ENCODE measurements at places on chromosomes 1 and 21.

GRCh38 chr1:212651521-212651920, 43.0 kb downstream of the ATF3 start:
- no peak for DNase-seq

- DNase-seq: no peak
Observed at GRCh38 chr1:82813386-82813785, 1012.7 kb downstream of the ADGRL2 start.

GRCh38 chr1:226604560-226605317, 56.2 kb downstream of the STUM start:
- DNase-seq: no peak

DNA sequence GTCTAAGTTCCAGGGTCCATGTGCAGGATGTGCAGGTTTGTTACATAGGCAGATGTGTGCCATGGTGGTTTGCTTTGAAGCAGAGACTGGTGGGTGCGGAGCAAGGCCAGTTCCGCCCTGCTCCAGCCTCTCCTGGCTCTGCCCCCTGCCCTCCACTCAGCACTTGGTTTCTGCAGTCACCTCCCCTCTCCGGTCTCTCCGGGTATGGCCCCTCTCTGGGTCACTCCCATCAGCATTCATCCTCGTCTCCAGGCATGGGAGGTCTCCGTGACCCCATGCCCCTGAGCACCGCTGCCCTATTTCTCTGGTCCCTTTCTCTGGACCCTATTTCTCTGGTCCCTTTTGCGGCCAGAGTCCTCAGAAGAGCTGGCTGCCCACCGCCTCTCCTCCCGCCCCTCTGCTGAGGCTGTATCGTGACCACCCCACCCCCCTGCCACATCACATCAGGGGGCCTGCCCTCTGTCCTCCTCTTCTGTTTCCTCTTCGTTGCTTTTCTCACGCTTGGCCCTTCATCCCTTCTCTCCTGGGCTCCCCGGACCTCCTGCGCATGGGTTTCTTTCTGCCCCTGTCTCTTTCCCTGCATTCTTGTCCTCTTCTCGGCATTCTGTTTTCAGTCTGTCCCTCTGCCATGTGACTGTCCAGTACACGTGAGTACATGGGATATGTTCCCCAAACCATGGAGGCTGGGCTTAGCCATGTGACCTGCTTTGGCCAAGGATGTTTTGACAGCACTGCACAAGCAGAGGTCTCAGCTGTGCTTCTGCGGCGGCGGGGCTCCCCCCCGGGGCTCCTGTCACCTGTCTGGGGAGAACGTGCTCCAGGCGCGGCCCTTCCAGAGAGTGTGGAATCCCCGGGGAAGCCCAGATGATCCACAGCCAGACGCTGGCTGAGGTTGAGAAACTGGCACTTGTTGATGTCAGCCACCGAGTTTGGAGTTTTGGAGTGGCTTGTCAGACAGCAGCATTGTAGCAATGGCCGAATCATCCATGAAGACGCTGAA, 54.4 kb upstream of the C1orf174 start:
- no peak for DNase-seq

- DNase-seq: no peak
Observed at GRCh38 chr1:203196371-203196770, 9.9 kb upstream of the CHI3L1 start.

DNA sequence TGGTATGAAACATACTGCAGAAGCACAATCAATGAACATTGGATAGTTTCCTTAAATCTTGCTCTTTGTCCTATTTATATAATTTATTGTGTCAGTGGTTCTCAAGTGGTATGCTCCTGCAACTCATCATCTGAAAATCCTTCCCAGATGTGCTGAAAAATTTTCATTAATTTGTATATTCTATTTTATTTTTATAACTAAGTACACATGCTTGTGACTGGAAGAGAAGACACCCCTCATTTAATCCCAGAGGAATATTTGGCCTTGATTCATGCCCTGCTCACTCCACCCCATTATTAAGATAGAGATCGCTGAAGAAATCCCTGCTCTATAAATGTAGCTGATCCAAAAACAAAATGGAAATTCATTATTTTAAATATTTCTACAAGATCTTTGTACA, 870.5 kb upstream of the CXADR start:
- DNase-seq: no peak

GRCh38 chr21:42362700-42363099, 3.6 kb downstream of the TFF1 start:
- DNase-seq: no peak

DNA sequence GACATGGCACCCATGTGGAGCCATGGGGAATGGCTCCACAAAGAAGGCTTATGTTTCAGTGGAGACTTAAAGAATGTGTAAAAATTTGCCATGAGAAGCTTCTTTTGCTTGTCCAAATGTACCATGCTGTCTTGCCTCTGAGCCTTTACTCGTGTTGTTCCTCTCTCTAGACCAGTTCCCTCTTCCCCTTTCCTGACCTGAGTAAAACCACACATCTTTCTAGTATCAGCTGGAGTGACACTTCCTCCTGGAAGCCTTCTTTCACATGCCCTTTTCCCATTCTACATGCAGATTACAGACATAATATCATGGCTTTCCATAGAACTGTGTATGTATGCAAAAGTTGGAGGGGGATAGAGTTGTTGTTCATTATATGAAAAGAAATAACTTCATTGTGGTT, 13.6 kb upstream of the GPX7 start:
- DNase-seq: no peak

DNA sequence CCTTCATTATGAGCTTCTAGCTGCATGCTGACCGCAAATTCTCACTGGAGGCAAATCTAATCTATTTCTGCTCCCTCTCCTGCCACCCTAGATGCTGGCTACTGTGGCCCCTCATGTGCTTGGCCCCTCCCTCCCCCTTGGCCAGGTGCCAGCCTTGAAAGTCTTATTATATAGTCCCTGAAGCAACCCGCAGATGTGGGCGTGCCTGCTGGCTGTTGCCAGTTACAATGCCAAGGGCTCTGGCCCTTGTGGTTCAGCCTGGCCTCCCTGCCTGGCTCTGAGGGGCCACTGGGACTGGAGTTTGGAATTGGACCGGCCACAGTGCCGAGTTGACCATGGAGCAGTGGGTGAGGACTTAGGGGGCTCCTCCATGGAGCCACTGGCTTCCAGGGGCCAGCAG, 78.9 kb upstream of the ACTRT2 start:
- DNase-seq: no peak

GRCh38 chr1:47460456-47460855, 22.6 kb downstream of the FOXD2 start:
- DNase-seq: no peak

DNA sequence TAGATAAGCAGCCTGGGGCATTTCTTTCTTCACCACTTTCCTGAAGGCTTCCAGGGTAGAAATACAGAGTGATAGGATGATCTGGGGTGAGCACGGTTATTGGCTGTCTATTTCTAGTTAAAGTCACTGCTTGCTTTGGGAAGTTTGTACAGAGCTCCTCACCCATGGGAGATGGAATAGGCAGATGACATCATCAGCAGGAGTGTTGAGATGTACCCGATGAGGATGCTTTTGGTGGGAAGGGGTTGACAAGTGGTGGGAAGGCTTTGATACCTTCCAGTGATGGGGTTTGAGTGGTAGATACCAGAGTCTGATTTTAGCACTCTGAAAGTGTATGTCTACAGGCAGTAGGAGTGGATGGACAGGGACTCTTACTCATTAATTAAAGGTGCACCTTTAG, 112.6 kb downstream of the BRINP2 start:
- DNase-seq: no peak

DNA sequence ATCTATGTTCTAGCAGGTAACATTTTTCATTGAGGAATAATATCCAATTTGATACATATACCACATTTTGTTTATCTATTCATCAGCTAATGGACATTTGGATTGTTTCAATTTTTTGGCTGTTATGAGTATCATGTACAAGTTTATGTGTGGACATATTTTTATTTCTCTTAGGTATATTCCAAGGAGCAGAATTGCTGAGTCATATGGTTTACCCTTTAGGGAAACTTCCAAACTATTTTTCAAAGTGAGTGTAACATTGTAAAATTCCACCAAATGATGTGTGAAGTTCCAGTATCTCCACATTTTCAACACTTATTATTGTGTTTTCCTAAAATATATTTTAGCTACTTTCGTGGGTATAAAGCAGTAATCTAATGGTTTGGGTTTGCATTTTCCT, 1789.9 kb downstream of the MRPL39 start:
- DNase-seq: no peak

DNA sequence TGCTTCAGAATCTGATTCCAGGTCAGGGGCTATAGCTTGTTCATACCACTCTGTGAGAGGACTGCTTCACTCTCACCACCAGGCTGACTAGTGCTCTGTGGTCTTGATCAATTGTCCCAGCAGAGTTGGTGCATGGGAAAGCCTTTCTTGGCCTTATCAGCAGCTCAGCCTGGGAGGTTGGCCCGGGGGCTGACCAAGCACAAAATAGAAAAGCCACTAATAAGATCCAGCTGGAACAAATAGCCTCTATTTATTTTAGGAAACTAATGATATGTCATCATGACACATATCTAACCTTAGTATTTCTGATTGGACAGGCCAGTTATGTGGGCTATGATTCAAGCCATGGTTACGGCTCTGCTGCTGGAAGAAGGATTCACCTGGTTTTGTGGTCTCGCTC, 134.2 kb downstream of the GDAP2 start:
- DNase-seq: no peak

DNA sequence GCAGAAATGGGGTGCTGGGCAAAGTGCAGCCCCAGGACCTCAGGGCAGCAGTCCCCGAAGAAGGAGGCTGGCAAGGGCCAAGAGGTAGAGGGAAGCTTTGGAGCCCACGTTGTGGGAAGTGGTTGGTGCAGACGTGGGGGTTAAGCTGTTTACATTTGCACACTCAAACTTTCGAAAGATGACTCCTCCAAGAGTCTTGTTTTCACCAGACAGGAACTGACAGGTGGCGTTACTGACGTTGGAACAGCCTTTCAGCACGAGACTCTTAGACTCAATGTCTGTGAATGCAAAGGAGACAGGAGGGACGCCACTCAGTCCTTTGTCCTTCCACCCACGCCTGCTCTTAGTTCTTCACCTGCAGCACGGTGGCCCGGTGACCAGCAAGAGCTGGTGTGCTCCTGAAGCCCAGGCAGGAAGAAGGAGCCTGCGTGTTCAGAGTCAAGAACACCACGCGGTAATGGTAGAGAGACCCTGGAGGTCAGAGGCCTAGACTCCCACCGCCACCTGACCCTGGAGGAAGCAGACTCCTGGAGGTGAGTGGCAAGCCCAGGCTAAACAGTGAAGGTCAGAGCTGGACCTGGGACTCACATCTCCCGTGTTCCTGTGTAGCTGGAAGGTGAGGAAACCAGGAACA, 15.9 kb downstream of the LYPD8 start:
- DNase-seq: no peak

All from activated T-cell treated with anti-CD3 and anti-CD28 coated beads for 1 hour (primary cell).